Activated CD4-positive, alpha-beta T cell treated with anti-CD3 and anti-CD28 coated beads, Interleukin-2, amount 50 U/mL, for 1 hour (primary cell): ENCODE measurements at places on chromosomes 5 and 9.

GRCh38 chr9:82024908-82025307 is 36.3 kb downstream of the SPATA31D1 start:
- no peak for DNase-seq

GRCh38 chr9:120447959-120448500 is 131.9 kb downstream of the CDK5RAP2 start:
- DNase-seq, result no peak

DNA sequence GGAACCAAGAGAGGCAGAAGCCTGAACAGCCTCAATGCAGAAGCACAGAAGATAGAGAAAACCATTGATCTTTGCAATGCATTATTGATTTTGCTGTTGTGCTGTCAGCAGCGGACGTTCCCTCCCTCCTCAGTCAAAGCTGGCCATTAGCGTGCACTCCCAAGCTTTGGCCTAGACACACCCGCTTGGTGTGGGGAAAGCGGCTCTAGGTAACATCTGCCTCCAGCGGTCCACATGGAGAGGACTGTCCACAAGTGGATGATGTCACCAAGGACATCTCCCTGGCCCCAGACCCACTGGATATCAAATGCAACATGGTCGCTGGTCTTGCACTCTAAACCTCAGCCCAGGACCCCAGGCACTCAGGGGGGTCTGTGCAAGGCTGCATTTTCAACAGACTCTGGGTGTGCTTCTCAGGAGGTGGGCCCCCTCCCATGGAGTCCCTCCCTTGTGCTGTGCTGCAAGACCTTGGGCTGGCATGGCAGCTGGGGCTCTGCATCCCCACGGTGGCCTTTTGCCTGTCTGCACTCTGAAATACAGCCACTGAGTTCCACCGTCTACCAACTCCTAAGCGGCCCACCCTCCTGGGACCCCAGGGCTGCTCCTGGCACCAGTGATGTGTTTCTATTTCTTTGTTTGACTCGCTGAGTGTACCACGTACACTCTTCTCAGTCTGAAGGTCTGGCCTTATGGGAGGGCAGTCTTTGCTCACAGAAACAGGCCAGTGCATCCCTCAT is 1.9 kb downstream of the SEMA4D start:
- DNase-seq, result no peak

- DNase-seq, result no peak
These were observed 1.5 kb downstream of the FAM78A start for GRCh38 chr9:131274674-131275331.

DNA sequence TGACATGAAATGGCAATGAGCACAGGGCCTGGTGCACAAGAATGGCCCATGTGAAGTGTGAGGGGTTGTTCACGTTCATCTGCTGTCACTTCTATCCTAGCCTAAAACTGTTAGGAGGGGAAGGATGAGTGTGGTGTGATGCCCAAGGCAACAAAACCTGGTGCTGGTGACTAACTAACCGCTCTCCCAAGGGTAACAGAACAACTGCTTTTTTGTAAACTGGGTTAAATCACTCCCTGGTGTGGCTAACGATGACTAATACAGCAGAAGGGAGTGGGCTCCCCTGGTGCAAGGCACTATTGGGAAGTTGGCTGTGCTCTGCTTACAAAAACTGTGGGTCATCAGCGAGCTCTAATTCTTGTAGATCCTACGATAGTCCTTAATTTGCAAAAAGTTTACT is 103.2 kb upstream of the VCAN start:
- no peak for DNase-seq
